LoVo (cell line): ENCODE measurements at places on chromosomes 7 and 10.

DNA sequence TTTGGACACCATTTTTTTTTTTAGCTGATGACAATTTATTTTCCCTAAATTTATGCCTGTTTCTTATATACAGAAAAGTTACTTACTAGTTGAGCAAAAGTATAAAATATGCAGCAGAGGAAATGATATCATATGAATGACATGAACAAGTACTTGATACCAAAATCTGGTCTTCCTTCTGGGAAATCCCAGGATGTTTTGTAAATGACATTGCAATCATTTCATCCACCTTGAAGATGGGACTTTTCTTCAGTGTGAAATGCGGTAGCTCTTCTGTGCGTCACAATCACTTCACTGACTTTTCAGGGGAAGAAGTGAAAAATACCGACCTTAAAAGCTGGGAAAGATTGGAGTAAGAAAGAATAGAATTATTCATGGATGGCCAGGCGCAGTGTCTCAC, 23.8 kb downstream of the C1QL3 start:
- no peak for DNase-seq

GRCh38 chr7:151010307-151011096, 13.8 kb downstream of the ATG9B start:
- DNase-seq = no peak

- no peak for DNase-seq
These were observed 26.4 kb downstream of the ANXA8 start for GRCh38 chr10:47457528-47457820.

GRCh38 chr10:124180044-124180745, 86.8 kb upstream of the CHST15 start:
- no peak for DNase-seq

DNA sequence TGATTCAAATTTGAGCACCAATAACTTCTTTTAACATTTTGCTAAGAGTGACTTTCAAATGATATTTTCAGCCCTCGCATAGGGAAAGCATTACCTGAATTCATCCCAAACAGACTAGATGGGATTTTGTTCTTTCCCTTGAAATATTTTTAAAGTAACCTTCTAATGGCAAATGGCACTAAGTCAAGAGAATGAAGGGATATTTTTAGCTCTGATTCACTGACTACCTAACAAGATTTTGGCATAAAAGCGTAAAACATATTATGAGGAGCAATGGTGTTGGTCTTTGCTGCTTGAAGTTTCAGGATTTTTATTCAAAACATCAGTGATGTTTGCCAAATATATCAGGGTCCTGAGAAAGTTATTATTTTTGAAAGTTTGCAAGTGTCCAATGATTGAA, 290.3 kb downstream of the CDK14 start:
- no peak for DNase-seq

GRCh38 chr7:8618441-8619070, 185.1 kb downstream of the NXPH1 start:
- no peak for DNase-seq

DNA sequence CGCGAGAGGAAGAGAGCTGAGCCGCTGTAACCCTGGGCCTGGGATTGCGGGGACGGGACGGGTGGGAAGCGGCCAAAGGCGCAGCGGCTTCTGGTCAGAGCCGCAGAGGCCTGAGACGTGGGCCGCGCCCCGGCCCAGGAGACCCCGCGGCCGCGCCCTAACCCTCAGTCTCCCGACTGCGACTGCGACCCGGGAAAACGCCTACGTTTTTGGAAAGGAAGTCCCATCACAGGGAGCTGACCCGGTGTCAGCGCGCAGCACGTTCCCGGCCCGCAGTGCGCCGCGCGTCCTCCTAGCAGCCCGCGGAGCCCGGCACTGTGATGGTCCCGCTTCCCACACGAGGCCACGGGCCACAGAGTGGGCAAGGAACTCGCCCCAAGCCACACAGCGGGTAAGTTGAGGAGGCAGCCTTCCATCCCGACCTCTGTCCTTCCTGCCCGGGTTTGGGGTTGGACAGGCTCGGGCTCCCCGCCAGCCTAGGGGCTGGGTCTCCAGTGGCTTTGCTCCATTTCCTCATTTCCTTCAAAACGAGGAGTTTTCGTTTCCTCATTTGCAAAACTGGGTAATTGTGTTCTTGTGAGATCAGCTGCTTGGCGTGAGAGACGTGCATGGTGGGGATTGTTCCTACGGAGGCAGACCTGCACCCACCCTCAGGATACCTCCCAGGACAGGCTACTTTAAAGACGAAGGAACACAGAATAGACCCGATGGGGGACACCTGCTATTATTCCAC, 1.2 kb downstream of the GPNMB start:
- DNase-seq = no peak

- DNase-seq = no peak
These were observed 68.1 kb downstream of the LHPP start for GRCh38 chr10:124529661-124530214.

- DNase-seq = peak; percentile 27
These were observed 71.7 kb downstream of the ICA1 start for GRCh38 chr7:8190119-8190895.

DNA sequence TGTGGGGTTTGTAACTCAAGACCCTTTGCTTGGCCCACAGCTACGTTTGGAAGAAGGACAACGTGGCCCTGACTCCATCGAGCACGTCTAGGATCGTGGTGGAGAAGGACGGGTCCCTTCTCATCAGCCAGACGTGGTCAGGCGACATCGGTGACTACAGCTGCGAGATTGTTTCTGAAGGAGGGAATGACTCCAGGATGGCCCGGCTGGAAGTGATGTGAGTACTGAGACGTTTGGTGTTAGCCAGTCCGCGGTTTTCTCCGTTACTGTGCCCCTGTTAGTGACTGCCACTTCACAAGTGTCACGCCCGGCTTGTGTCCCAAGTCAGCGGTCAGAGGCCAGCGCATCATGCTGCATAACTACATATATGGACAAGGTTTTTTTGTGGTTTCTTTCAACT, 673.3 kb downstream of the SDK1 start:
- DNase-seq = no peak

DNA sequence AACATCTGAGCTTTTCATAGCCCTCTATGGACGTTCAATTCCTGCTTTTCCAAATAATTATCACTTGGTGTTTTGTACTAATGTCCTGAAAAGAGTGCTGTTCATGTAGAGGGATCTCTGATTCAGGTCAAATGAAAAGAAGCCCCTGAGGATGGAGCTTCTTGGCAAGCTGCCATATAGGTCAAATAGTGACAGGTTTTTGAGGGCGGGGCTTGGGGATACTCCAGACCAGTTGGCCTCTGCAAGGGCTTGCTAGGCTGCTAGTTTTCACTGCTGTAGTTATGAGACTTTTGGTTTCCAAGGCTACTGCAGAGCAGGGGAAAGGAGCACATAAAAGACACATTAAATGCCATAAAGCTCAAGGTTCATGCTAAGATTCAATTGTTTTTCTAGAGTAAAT, 257.2 kb upstream of the CACNA2D1 start:
- DNase-seq = no peak

DNA sequence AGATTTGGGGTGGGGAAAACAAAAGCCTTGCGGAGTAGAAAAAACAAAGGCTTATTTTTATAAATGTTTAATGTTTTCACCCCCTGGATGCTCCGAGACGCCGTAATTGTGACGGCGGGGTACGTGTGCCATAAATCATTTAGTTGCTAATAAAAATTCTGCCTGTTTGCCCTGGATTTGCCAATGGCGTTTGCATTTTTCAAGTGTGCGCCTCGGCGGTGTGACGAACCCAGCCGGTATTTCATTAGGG, 2.5 kb upstream of the TNRC18 start:
- DNase-seq = peak; percentile 71

DNA sequence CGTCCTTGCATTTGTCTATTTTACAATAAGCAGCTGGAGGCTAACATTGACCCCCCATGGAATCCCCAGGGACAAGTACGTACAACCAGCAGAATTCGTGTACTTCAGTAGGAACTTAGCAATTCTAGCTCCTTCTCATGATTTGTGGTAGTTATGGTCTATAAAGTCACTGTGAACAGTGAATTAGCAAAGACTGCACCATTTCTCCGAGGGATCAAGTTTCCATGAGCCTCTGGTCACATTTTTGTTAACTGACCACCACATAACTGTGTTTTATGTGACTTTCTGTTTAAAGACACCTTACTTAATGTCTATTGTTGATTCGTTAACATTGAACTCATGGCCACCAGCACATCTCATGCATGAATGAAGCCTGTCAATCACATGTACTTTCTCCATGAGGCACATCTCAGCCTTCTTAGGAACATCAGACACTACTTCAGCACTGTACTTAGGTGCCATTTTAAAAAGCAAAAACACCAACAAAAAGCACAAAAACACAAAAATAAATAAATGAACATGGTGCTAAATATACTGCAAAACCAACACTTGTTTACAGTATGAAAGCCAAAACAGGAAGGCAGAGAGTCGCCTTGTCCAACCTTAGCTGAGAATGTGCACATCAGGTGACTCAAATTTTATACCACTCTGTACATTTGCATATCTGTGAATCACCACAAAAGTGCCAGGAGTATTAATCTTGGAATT, 9.0 kb upstream of the UCN3 start:
- DNase-seq = no peak

DNA sequence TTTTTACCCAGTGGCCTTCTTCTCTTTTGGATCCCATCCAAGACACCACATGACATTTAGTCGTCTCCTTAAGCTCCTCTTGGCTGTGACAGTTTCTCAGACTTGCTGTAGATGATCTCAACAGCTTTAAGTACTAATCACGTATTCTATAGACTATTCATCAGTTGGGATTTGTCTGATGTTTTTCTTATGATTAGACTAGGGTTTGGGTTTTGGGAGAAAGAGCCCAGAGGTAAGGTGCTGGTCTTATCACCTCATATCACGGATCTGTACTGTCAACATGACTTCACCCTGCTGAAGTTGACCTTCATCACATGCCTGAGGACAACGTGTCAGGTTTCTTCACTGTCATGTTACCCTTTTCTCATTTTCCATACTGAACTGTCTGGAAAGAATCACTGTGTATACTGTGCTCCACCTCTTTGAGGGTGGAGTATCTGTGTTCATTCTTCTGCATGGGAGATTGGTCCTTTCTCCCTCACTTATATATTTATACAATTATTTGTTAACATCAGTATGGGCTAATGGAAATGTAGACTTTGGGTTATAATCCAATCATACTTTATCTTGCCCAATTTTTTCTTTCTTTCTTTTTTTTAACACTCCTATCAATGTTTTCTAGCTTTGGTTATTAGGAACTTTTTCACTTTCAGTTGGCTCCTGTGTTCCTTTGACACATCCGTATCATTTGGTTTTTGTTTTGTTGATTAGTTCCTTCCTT, 6.4 kb upstream of the HKDC1 start:
- no peak for DNase-seq

DNA sequence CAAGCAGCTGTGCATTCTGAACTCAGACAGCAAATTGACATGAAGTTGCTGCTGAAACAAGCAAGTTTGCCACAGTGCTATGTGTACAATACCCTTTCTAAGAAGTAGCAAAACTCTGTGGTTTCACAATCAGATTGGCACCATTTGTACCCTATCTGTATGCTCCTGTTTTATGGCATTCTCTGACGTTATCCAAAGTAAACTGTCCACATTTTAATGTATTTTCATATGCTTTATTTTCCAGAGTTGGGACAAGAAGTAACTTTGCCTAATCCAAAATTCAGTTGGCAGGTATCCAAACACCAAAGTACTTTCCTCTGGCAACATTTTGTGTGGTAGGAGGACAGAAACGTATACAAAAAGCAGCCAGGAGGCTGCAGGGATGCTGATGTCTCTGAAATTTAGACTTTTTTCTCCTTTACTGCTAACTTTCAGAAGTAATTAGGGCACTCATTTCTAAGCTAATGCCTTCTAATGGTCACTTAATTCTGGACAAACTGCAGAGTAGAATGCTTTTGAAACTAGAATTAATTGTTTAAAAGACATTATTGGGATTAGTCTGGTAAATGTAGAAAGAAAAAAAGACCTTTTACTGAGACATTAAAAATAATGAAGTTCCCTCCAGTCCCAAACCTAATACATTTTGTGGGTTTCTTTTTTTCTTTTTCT, 414.7 kb upstream of the NRP1 start:
- DNase-seq = no peak

DNA sequence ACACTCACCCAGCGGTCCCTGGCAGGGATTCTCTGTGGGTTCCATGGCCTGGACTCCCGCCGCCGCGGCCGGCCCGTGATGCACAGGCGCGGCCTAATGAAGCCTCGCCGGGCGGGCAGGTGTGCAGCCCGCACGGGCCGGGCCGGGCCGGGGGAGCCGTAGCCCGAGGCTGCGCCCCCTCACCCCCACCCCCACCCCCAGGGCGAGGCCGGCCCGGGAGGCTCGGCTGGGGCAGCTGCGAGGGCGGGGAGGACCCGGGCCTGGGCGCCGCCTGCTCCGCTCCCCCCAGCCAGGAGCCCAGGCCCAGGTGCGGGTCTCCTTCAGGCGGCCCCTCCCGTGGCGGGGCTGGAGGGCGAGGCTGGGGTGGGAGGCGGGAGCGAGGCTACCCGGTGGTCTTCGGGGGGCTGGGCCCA, at the start of gene NOBOX:
Gene NOBOX (minus strand): TSS at position 45 of the 413 bp plus-strand sequence.
- DNase-seq = no peak

DNA sequence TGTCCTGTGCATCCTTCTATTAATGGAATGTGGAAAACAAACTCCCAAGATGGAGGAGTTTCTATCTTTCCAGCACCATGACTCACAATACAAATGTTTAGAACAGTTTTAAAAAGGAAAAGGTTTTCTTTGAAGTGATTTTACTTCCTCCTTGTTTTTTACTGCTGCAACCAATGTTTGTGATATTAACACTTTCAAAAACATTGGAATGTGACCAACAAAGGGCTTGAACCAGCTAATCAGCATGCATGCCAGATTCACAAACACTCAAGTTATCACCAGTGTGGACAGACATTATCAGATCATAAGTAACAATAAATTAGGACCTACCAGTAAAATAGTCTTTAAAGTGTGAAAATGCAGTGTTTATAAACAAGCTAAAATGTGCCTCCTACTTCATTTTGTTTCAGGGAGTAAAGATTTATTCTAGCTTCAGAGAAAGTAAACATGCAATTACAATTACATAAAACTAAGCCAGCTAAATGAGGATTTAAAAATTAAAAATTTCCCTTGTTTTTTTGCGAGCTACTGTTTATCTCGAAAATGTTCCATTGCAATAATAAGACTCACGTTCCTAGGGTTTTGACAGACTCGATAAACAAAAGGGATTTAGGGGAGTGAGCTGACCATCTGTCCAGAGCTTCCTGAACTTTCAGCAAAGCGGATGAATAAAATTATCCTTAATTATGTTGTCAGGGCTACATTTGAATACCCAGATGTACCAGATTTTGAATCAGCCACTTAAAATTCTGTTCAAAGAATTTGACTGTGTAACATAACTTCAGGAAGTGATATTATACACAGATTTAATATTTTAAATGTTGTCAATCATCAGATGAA, 29.8 kb downstream of the CPVL start:
- peak; percentile 57 for DNase-seq

DNA sequence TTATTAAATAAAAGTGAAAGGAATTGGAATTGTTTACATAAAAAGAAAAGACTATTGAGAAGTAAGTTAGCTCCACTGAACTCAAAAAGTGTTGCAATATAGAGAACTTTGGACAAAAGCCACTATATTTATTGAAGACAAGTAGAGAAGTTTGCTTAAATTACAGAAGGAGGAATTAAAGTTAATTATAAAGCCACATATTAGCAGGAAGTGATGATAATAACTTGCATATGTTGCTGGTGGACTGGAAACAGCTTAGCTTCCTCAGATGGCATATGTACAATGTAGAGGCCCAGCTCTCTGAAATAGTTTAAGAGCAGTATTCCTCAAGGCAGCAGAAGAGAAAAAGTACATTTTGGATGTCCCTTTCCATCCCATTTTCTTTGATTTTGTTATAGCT, 400.7 kb downstream of the GATA3 start:
- DNase-seq = no peak

- no peak for DNase-seq
These were observed 291.3 kb downstream of the PTEN start for GRCh38 chr10:88154596-88155250.

- DNase-seq = no peak
These were observed 135.6 kb upstream of the LYZL2 start for GRCh38 chr10:30765022-30765615.
